ENCODE measurements at places on chromosomes 1 and 21. TPM values are rescaled to one million over a fixed set of nuclear protein-coding genes. Genes with fewer than 3 reads are reported as not detected.

LEMD1 gene
- total RNA-seq = 11.9 TPM

SLAMF6 gene
- not detected for total RNA-seq

SV2A gene
- total RNA-seq = 0.15 TPM

FLAD1 gene
- total RNA-seq = 58.4 TPM

MYBPH gene
- 0.22 TPM for total RNA-seq

EPHA2 gene
- total RNA-seq = 164 TPM

ANGPTL3 gene
- total RNA-seq = 0.07 TPM

KLHDC8A gene
- total RNA-seq = 0.49 TPM

ELOA gene
- 39.3 TPM for total RNA-seq

SUSD4 gene
- 0.59 TPM for total RNA-seq

GRCh38 chr1:63713627-63714481 is 60.0 kb upstream of the ROR1 start:
- DNase-seq = peak; percentile 57

GRCh38 chr1:59919746-59920145 is 6.8 kb downstream of the CYP2J2 start:
- no peak for DNase-seq

GRCh38 chr1:169287280-169287679 is 80.3 kb downstream of the NME7 start:
- DNase-seq = no peak

DNA sequence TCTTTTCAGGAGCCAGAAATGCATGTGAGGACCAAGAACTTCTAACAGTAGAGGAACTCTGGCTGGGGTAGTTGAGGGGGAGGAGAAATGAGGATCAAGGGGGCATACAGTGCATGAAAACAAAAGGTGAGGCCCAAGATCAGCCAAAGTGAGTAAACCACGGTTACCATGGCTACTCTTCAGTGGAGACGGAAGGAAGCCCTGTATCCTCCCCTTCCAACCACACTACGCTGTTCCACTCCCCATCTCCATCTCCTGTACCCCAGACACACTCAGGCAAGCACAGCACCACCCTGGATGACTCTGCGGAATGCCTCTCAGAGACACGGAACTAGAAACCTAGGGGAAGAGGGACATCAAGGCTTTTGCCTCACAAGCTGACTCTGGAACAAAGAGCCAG is 157.6 kb upstream of the CAMK1G start:
- DNase-seq = no peak

DNA sequence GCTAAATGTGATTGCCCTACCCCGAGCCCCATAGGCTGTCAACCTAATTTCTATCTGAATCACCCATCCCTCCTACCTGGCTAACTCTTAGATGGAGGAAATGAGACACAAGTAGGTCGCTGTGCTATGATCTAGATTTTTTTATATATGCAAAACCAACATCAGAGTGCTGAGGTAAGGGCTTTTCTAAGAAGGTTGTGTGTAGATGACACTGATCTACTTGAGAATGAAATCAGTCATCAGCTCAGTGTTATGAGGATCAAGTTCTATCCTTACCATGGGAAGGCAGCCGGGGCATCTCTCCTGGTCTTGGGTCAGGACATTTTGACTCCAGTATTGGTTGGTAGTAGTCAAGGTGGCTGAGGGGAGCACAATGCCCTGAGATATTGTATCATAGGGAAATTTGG is 23.6 kb downstream of the SLAMF1 start:
- no peak for DNase-seq

- DNase-seq = no peak
Observed at GRCh38 chr1:119937198-119937597, 40.9 kb upstream of the ADAM30 start.

DNA sequence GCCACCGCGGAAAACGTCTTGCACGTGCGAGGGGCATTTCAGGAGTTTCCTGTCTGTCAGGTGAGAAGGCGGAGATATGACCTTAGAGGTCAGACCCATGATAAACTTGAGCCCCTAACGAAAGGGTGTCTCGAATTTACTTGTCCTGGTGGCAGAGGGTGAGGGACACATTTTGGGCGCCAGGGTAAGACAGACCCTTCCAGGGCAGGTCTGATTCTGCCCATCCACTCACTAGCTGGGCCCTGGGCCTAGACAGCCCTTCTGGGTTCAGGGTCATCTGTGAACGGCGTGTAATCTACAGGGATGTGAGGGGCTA is 395 bp upstream of the CSRP1 start:
- DNase-seq = no peak

- no peak for DNase-seq
Observed at GRCh38 chr1:160217481-160218051, 12.4 kb downstream of the PEA15 start.

- no peak for DNase-seq
Observed at GRCh38 chr1:89753761-89754160, 67.1 kb upstream of the LRRC8D start.

- DNase-seq = no peak
Observed at GRCh38 chr1:11341901-11342552, 69.0 kb downstream of the UBIAD1 start.

DNA sequence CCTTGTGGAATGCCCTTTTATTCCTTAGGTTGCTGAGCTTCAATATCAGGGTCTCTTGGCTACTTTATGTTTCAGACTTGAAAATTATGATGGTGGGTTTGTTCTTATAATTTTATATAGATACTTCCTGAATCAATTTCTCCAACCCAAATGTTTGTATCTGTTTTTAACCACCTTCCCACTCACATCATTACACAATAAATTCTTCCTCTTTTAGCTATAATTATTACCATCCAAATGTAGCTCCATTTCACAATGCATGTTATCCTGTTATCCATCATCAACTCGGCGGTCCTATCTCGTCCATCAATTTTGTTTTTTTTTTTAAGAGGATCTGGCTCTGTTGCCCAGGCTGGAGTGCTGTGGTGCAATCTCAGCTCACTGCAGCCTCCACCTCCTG is 357.6 kb upstream of the ZP4 start:
- no peak for DNase-seq

- DNase-seq = no peak
Observed at GRCh38 chr1:212166644-212167043, 118.6 kb upstream of the PPP2R5A start.

DNA sequence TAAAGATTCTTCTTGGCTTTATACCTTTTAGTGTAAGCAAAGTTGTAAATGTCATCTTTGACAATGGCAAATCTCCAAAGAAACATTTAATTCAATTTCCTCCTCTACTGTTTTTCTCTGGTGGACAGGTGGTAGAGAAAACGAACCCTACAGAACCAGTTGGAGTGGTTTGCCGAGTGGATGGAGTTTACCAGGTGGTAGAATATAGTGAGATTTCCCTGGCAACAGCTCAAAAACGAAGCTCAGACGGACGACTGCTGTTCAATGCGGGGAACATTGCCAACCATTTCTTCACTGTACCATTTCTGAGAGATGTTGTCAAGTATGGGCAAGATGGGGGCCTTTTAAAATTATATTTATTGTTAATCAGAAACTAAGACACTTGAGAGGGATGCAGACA is 25.8 kb downstream of the UAP1 start:
- no peak for DNase-seq

DNA sequence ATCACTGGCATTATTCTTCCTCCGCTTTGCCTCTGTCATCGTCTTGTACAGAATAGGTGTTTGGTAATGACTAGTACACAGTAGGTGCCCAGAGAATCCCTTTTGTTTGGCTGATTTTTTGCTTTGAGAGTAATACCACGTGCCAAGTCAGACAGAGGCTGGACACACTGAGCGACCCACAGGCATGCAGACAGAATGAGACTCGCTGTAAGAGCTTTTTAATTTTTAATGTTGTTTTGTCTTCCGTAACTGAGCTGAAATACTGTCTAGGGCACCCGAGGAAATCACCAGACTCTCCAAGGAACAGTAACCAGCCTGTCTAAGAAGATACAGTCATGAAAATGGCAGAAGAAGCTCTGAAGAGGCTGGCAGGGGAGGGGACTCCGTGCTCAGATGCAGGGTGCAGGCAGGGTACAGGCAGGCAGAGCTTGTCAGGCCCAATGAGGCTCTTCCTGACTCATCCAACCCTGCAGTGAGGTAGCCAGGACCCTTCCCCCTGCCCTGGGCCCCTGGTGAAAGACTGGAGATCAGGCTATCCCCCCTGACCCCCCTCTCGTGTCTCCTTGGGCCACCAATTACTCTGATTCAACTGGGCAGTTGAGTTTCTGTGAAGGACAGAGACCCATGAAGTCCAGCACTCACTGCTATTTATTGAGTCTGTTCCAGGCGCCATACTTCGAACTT is 60.1 kb upstream of the ECE1 start:
- no peak for DNase-seq

- peak; percentile 97 for DNase-seq
Observed at GRCh38 chr1:85707990-85708828, at the start of gene ZNHIT6. ZNHIT6 (minus strand) TSS chr1:85708433; CDS start chr1:85708284, 149 bp downstream.

DNA sequence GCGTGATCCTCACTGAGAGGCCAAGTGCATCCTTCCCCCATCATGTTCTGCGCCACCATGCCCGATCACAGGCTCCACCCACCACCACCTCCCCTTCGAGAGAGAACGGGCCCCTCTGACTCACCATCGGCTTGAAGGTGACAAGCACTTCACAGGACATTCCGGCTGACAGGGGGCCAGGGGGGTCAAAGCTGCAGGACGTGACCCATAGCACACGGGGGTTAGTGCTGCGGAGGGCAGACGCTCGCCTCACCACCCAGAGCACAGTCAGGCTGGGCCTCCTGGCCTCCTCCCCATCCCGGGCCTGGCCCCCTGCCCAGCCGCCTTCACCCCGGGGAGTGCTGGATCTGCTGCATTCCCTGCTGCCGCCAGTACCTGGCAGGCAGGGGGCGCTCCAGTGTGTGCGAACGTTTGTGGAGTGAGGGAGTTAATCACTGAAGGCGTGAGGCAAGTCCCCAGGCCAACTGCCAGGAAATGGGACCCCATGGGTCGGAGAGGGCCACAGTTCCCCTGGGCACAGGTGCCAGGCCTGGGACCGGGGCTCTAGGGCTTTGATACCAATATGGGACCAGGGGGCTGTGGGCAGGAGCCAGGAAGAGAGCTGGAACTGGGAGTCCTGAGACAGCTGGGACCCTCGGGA is 40.9 kb upstream of the TMEM52 start:
- DNase-seq = peak; percentile 71
